ENCODE measurements at places on chromosomes 3 and 15. TPM values are rescaled to one million over a fixed set of nuclear protein-coding genes. Genes with fewer than 3 reads are reported as not detected.
A peak's percentile ranks its signal among the peaks of the same experiment; 100 is the strongest.

DNA sequence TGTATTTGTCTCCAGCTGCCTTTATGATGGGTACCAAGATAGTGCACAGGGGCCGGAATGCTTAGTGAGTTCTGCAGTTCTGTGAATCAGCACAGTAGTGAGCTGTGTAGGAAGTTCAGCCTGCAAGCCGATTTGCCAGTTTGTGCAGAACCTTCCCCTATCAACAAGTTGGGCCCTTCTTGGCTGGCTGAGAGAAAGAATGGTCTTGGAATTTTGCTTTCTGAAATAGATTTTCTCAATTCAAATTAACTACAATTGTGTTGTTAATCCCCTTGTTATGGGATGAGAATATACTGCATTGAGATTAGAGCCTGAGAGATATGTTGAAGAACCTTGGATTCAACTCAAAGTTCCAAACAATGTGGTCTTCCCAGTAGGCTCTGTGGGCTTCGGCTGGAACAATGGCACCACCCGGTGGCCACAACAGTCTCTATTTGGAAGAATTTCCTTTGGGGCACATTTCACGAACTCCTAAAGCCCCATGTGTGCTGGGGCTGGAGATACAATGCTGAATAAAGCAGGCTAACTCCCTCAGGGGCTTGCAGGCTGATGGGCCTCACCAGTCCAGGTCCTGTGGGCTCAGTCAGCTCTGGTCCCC, 59.1 kb downstream of the TRIM42 start:
- DNase-seq = peak; percentile 77

- DNase-seq = no peak
Measured at GRCh38 chr15:68209735-68210408, 4.7 kb upstream of the CALML4 start.

DNA sequence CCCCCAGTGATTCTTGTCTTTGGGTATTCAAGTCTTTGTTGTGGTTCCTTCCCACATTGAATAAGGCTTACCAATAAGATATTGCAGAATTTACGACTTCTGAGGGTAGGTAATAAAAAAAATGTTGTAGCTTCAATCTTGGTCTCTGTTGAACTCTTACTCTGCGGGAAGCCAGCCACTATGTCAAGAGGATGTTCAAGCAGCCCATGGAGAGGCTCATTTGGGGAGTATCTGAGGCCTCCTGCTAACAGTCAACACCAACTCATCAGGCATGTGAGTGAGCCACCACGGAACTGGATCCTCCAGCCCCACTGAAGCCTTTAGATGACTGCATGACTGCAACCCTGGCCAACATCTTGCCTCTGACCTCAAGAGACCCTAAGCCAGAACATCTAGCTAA, 3.2 kb upstream of the TBC1D23 start:
- DNase-seq = no peak

DNA sequence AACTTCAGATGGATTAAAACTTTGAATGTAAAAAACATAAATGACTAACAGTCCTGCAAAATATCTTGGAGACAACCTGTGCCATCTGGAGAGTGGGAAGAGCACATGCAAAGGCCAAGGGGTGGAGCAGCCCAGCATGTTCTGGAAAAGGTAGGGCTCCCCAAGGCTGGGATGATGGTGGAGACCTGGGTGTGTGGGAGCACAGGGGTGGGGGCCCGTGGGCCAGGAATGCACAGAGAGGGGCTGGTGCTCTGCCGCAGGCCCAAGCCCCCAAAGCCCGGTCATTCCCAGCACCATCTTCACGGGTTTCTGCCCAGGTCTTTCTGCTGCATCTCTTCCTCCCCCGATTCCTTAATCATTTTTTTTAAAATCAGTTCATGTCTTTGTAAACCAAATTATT, 9.7 kb upstream of the GATA2 start:
- DNase-seq = no peak

DNA sequence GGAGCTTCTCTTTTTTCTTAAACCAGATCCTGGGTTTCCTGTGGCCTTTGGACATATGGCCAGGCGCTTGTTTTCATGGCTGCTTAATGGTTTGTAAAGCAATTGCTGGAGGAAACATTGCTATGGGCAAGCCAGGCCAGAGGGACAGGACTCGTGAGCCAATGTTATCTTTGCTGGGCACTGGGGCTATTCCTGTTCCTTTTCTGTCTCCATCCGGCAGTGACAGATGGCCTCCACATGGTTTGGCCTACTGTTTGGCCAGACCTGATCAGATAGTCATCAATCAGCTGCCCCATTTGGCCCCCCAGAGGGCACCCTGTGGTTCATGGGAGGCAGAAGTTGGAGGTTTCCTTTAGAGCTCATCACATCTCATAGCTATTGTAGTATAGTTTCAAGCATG, 326.1 kb upstream of the ROPN1 start:
- no peak for DNase-seq

- DNase-seq = peak; percentile 52
Measured at GRCh38 chr3:15636028-15636709, 34.6 kb downstream of the BTD start.

- DNase-seq = peak; percentile 71
Measured at GRCh38 chr15:81296673-81297072, 27.3 kb downstream of the STARD5 start.

GRCh38 chr15:76669521-76670207, 235.5 kb downstream of the SCAPER start:
- DNase-seq = no peak

DNA sequence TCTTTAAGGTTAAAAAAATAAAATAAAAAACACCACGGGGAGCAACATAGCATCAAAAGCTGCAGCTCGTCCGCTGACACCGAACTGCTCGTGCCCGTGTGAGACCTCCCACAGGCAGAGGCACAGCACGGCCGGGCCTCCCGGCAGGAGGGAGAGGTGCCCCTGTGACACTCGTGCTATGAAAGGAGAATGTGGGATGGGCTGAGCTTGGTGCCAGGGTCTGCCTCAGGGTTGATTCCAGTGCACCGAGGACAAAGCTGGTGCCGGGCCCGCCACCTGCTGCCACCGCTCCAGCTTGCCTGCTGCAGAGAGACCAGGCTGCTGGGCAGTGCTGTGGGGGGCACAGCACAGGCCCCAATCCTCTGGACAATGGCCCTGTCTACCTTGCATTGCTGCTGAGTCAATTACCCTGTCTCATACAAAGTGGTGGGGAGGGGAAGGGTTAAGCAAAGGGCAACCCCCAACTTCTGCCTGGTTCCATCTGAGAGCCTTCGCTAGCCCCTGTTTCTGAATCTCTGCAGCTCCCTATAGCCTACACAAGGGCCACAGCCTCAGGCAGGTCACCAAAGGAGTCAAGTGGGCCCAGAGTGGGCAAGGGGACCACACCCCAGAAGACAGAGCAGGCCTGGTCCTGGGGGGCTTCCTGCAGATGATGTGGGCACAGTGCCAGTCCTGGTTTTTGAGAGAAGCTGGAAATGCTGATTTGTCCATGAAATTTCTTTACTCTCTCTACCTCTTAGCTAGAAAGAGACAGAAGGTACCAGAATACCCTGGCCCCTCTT, 74.0 kb upstream of the SNRPA1 start:
- DNase-seq = peak; percentile 75

- DNase-seq = no peak
Measured at GRCh38 chr3:68984011-68984530, 29.4 kb downstream of the EOGT start.

DNA sequence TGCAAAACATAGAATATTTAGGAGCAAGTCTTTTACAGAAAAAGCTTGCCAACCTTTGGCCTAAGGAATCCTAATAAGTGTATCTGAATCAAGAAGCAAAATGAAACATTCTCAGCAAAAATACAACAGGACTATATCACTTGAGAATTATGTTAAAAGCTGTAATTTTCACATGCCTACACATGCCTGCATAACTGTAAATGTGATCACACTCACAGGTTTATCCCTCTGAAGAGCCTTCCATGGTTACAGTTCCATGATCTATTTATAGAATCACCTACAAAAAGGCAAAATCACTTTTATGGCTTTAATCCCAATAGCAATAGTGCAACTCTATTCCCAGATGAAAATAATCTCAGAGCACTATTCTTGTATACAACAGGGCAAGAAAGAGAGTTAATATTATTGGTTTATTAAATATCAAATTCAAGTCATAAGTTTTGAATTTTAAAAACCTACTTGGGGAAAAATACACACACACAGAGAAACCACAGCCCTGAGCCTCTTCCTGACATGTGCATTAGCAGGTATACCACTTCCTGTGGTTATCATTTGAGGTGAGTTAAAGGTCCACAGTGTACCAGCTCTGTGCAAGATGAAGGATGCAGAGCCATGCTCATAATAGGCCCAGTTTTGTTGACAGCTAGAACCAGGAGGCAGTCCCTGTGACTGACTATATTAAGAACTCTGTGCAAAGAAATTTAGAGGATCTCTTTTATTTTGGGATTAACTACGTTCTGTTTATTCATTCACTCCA, 252.5 kb upstream of the TGFBR2 start:
- DNase-seq = no peak

DNA sequence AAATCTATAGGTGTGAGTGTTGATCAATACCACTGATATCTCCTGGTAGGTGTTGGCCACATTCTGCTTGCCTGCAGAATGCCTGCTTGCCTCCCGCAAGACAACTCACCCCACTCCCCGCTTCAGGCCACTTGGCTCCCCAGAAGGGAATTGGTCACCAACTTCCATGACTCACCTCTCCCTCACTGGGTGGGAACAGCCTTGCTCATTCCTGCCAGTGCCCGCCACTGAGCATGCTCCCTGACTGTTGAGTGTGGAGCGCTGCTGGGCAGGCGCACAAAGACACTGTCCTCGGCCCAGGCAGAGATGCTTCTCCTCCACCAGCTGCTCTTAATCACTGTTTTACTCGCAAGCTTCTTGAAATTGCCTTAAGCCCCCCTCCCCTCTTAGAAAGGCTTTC, 57.3 kb upstream of the PPP2R3A start:
- no peak for DNase-seq

DNA sequence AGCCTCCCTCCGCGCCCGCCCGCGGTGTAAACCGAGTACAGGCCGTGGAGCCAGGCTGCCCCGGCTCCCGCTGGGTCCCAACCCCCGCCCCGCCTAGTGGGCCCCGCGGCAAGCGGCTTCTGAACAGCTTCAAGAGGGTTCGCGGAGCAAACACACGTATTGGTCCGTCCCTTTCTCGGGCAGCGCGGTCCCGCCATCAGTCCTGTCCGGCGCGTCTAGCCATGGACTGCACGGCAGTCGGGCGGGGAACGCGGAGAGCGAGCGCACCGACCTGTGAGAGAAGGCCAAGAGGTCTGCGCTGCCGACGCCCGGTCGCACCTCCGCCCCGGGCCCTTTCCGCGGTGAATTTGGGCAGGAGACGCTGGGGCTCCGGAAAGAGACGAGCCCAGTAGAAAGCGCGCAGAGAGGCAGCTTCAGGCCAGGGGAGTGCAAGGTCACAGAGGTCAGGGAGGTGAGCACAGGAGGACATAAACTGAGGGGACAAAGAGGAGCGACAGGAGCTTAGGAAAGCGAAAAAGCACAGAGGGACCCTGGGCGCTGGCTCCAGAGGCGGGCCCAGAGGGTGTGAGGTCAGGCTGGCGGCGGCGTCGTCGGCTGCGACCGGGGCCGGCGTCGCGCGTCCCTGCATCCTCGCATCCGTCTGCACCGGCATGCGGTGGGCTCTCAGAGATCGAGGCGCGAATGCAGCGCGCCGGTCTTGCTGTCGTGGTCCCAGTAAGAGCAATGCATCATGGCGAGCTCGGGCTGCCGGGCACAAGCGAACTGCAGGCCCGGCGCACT, 1.8 kb downstream of the FOXL2 start:
- no peak for DNase-seq

DNA sequence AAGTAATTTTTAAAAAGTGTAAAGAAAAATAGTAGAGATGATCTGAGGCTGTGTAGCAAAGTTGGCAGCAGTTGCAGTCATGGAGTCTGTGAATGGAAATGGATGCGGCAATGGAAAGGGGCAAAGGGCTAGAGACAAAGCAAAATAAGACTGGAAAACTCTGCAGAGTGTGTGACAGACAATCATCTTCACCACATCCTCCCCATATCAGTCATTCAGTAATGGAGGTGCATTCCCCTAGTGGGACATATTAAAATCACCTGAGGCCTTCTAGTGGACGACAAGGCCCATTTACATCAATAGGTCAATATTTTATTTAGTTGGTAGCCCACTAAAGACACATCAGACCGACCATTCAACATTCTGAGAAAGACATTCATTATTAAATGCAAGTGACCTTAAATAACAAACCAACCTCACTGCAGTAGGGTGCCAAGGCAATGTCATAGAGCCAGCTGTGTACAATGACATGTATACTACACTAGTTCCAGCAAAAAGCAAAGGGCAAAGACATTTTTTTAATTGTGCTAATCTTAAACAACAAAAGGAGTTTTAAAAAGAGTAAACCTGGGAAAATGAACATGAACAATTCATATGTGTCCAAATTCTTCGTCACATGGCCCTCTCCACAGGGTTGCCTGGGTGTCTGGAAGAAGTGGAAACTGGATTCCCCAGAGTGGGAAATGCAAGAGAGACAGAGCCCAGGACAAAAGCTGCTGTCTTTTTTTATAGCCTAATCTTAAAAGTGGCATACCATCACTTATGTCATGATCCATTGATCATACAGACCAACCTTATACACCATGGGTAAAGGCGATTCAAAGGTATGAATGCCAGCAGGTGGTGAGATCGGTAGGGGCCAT, 15.6 kb upstream of the RAP2B start:
- DNase-seq = no peak

GRCh38 chr15:66535056-66535455, 29.9 kb downstream of the ZWILCH start:
- DNase-seq = no peak

DNA sequence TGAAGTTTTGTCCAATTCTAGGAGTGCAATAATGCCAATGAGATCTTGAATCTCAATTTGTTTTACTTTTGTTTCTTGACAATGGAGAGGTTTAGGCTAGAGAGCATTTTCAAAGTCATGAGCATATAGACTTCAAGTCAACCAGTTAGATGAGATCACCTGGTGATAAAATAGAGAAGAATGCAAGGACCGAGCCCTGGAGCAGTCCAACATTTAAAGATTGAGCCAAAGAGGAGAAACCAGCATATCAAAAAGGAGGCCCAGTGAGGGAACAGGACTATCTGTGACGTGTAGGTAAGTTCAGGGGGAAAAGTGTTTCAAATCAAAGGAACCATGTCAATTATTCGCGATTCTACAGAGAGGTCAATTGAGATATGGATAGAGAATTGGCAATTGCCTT, 1.7 kb upstream of the PIAS1 start:
- DNase-seq = no peak

GRCh38 chr3:72341920-72342319, 506.3 kb downstream of the SHQ1 start:
- DNase-seq = no peak

Gene TLR9
- 0.32 TPM for total RNA-seq

Gene SLC9C1
- 1.7 TPM for total RNA-seq

Gene SRGAP3
- total RNA-seq = 5.1 TPM

Gene GCNT3
- not detected for total RNA-seq

Gene CADPS
- 11.3 TPM for total RNA-seq

Gene TFRC
- total RNA-seq = 56.4 TPM

Gene GCSAM
- not detected for total RNA-seq

Gene UMPS
- 6.1 TPM for total RNA-seq

Gene MEIS2
- total RNA-seq = 43.9 TPM

Gene TTC21A
- total RNA-seq = 2.0 TPM

Gene SNURF
- total RNA-seq = 58.2 TPM

Gene ADAMTSL3
- total RNA-seq = 10.5 TPM

Gene CACNA1D
- 0.78 TPM for total RNA-seq

Gene RYK
- 34.2 TPM for total RNA-seq
